ENCODE measurements at places on chromosomes 7 and 10.

DNA sequence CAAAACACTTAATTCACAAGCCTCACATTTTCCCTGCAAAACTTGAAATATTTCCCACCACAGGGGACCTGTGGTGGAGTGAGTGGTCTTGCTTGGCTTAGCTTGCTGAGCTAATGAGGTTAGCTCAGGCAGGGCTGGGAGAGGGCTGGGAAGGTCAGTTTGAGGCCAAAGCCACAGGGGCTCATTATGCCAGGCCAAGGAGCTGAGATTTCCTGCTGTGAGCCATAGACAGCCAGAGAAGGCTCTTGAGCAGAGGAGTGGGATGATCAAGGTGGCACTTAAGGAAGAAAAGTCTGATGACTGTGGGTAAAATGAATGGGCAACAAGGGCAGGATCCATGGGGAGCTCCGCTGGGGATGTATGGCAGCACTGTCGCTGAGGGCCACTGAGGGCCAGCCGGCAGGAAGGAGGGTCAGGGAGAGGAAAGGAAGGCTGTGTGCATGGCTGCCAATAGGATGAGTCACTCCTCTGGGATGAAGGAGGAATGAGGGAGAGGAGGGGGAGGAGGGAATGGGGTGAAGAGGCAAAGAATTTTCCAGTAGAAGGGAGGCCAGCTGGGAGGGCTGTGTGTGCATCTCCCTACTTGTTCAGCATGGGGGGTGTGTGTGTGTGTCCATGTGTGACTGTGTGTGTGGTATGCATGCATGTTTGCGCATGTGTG is 18.7 kb upstream of the ZNF488 start:
- no peak for DNase-seq

- DNase-seq = no peak
Measured at GRCh38 chr10:3876350-3876962, 91.4 kb upstream of the KLF6 start.

- no peak for DNase-seq
Measured at GRCh38 chr7:133676805-133677370, 424.0 kb downstream of the EXOC4 start.

DNA sequence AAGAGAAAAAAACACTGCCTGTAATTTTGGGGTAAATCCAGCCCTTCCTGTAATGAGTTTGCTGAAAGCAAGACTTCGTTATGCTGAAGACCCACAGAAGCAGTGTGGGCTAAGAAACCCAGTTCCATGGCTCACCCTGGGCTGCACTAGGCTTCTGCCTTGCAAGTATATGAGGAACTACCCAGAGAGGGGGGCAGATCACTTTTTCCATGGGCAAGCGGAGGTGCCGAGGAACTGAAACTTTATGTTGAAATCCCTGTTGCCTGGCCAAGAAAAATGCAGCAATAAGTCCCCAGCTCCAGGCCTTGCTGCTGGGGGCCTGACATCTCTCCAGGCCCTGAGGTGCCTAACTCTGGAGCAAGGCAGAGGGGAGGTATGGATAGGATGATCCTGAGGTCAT is 8.5 kb downstream of the RASSF4 start:
- no peak for DNase-seq

GRCh38 chr7:53518319-53518718 is 482.9 kb downstream of the POM121L12 start:
- no peak for DNase-seq

DNA sequence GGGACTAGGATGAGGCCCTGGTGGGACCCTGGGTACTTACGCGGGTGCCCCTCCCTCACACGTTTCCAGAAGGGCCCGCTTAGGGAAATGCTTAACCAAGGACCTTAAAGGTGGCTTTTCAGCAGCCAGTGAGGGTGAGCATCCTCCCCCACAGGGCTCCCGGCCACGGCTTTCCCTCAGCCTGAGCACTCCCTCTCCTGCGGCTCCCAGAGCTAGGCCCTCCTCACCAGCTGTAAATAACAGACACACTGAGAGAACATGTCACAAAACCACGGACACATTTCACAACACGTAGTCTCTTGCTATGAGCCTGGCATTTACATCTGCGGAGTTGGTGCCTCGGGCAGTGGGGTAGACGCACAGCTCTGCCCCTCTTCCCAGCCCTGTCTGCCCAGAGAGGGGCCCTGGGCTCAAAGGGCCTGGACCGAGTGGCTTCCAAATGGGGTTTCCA is 25.2 kb downstream of the GRID1 start:
- no peak for DNase-seq

DNA sequence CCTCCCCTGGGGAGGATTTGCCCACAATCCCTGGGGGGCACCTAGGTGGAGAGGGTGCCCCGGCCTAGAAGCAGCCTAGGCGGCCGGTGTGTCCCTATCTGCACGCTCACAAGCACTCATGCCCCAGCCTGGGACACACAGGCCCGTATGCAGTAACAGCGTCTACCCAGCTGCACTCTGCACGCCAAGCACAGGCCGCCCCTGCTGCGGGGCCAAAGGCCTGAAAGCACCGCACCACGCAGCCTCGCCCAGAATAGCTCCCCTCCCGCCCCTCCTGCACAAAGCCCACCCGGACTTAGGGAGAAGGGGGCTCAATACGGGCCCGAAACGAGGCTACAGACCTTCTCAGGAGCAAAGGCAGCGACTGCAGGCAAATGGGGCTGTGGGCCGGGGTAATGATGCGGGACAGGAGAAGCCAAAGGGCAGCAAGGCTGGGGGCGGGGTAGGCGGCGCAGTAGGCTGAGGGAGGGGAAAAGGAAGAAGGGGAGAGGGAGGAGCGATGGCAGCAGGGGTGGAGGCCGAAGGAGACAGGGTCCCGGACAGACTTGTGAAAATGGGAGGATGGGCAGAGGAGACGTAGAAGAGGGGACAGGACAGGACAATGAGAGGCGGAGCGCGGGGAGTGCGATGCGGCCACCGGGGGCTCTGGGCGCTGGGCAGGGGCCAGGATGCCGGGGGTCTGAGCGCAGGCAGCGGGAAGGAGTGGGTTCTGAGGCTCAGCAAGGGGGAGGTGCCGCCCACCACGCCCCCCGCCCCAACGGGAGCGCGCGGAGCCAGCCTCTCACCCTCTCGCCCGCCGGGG is 544 bp downstream of the GPRIN2 start:
- no peak for DNase-seq

All from stimulated activated naive CD4-positive, alpha-beta T cell treated with Interleukin-2 at 50 U/mL for 16 hours (primary cell).